Lung (tissue), 17 donors: ENCODE measurements at places on chromosomes 7 and 10. TPM values are rescaled to one million over a fixed set of nuclear protein-coding genes. Genes with fewer than 3 reads are reported as not detected.

DNA sequence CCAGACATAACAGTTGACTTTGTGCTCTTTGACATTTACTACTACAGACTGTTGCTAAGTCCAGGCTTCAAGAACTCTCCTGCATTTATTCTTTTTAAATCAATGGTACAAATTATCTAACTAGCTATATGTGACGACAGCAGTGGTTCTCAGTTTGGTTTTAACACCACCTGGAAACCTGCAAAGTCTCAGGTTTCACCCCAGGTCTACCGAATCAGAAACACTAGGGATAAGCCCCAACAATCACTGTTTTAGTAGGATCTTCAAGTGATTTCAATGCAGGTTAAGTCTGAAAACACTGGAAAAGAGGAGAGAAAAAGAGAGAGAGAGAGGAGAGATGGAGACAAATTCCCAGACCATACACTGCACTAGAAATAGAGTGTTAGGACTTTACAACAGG, 519.0 kb downstream of the PCDH15 start:
- DNase-seq, result no peak
- H3K27ac ChIP-seq, result no peak overlapping the region
- no peak overlapping the region for H3K4me3 ChIP-seq
- no peaks in the 10 kb centered on the region for H3K4me1 ChIP-seq
- H3K27me3 ChIP-seq, result no peaks in the 10 kb centered on the region
- no peaks in the 10 kb centered on the region for H3K36me3 ChIP-seq

GRCh38 chr10:32017044-32017443, 39.2 kb downstream of the KIF5B start:
- H3K27me3 ChIP-seq, result no peaks in the 10 kb centered on the region
- DNase-seq, result no peak
- H3K36me3 ChIP-seq, result peaks cover 64% of the 10 kb centered on the region
- no peak overlapping the region for H3K27ac ChIP-seq

- no peak overlapping the region for H3K4me3 ChIP-seq
- H3K27ac ChIP-seq, result no peak overlapping the region
- DNase-seq, result peak; percentile 8
Measured at GRCh38 chr7:104174798-104175197, 33.0 kb downstream of the ORC5 start.

GRCh38 chr7:135853499-135853898, 104.9 kb upstream of the FAM180A start:
- no peak overlapping the region for H3K4me3 ChIP-seq
- no peaks in the 10 kb centered on the region for H3K27me3 ChIP-seq
- H3K36me3 ChIP-seq, result no peaks in the 10 kb centered on the region
- no peak for DNase-seq

DNA sequence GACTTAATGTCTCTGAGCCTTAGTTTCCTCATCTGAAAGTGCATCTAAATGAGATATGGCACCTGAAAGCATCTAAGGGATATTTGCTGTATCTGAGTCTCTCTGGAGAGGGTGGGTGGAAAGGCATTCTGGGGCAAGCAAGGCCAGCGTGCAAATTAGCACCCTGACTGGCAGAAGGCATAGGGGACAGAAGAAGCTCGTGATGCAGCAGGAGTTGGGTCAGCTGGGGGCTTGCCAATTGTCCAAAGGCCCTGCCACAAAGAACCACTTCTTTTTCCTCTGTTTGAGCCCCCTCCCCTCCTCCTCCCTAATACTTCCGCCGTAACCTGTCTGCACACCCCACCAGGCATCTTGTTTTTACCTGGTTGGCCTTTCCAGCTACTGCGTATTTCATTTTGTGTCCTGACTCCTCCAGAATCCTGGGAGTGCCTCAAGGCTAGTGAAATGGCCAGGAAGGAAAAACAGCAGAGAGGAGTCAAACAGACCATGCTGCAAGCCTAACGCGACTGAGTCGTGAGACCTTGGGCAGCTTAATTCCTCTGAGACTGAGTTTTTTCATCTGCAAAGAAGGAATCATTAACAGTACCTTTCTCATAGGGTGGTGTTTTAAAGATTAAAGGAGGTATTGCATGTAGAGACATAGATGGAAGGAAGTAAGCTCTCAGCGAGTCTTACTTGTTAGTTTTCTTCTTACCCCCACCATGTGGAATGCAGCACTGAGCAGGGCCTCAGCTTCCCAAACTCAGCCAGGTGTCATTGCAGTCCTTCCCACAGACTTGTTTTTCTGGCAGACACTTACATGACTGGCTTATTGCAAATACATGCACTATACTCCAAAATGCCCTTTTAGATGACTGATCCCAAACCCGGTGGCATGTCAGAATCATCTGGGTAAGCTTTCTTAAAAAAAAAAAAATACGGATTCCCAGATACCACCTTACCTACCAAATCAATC, 49.1 kb upstream of the MXI1 start:
- no peak for DNase-seq
- H3K27me3 ChIP-seq, result no peaks in the 10 kb centered on the region
- H3K4me1 ChIP-seq, result no peaks in the 10 kb centered on the region
- no peaks in the 10 kb centered on the region for H3K36me3 ChIP-seq
- no peak overlapping the region for H3K4me3 ChIP-seq

Gene CRTAC1
- 55.1 TPM for total RNA-seq
